ENCODE measurements at places on chromosomes 4 and X. TPM values are rescaled to one million over a fixed set of nuclear protein-coding genes. Genes with fewer than 3 reads are reported as not detected.

- H3K4me3 ChIP-seq, result no peak overlapping the region
- H3K36me3 ChIP-seq, result no peaks in the 10 kb centered on the region
- H3K4me1 ChIP-seq, result no peaks in the 10 kb centered on the region
- no peaks in the 10 kb centered on the region for H3K27me3 ChIP-seq
Observed at GRCh38 chrX:43278440-43278839, 377.7 kb upstream of the MAOA start.

Gene RHOXF2B
- total RNA-seq, result not detected

- DNase-seq, result no peak
- H3K27ac ChIP-seq, result no peak overlapping the region
- H3K27me3 ChIP-seq, result no peaks in the 10 kb centered on the region
- no peaks in the 10 kb centered on the region for H3K4me1 ChIP-seq
- H3K4me3 ChIP-seq, result no peak overlapping the region
Observed at GRCh38 chr4:92047209-92047875, 256.4 kb upstream of the GRID2 start.

- peaks cover 1% of the 10 kb centered on the region for H3K36me3 ChIP-seq
- H3K4me3 ChIP-seq, result peak overlapping the region; percentile 47
- peak overlapping the region; percentile 78 for H3K27ac ChIP-seq
- no peaks in the 10 kb centered on the region for H3K27me3 ChIP-seq
- DNase-seq, result peak; percentile 41
- H3K4me1 ChIP-seq, result peaks cover 58% of the 10 kb centered on the region
Observed at GRCh38 chrX:147917700-147918695, 6.3 kb downstream of the FMR1 start.

- H3K4me3 ChIP-seq, result peak within 1 kb of the TSS; percentile 69
- DNase-seq, result peak; percentile 22
- H3K36me3 ChIP-seq, result no peaks in the 10 kb centered on the region
- peaks cover 30% of the 10 kb centered on the region for H3K27me3 ChIP-seq
- no peak within 1 kb of the TSS for H3K27ac ChIP-seq
Observed at GRCh38 chrX:18354369-18355223, at the start of gene SCML2. SCML2 (minus strand) TSS chrX:18354688; CDS start chrX:18334071, 20,617 bp downstream.

Gene TMEM31
- not detected for total RNA-seq

Gene GAGE2A
- not detected for total RNA-seq

GRCh38 chr4:8400632-8401325 lies 39.7 kb downstream of the ACOX3 start:
- H3K36me3 ChIP-seq, result no peaks in the 10 kb centered on the region
- H3K4me3 ChIP-seq, result no peak overlapping the region
- no peaks in the 10 kb centered on the region for H3K4me1 ChIP-seq
- H3K27me3 ChIP-seq, result no peaks in the 10 kb centered on the region
- DNase-seq, result no peak

Gene ARFIP1
- total RNA-seq, result 16.8 TPM

Gene STBD1
- total RNA-seq, result 0.77 TPM

- no peak overlapping the region for H3K4me3 ChIP-seq
- peaks cover 11% of the 10 kb centered on the region for H3K4me1 ChIP-seq
- no peak overlapping the region for H3K27ac ChIP-seq
- peaks cover 26% of the 10 kb centered on the region for H3K36me3 ChIP-seq
- H3K27me3 ChIP-seq, result no peaks in the 10 kb centered on the region
Observed at GRCh38 chr4:122329876-122330565, 48.8 kb upstream of the ADAD1 start.

- no peaks in the 10 kb centered on the region for H3K4me1 ChIP-seq
- no peak overlapping the region for H3K27ac ChIP-seq
- H3K4me3 ChIP-seq, result no peak overlapping the region
- no peaks in the 10 kb centered on the region for H3K27me3 ChIP-seq
Observed at GRCh38 chr4:70984589-70984988, 8.9 kb upstream of the DCK start.

Gene PDE5A
- 0.21 TPM for total RNA-seq
